ENCODE measurements at places on chromosomes 11 and 22.

GRCh38 chr22:49690454-49690853, 137.2 kb downstream of the BRD1 start:
- DNase-seq: no peak

DNA sequence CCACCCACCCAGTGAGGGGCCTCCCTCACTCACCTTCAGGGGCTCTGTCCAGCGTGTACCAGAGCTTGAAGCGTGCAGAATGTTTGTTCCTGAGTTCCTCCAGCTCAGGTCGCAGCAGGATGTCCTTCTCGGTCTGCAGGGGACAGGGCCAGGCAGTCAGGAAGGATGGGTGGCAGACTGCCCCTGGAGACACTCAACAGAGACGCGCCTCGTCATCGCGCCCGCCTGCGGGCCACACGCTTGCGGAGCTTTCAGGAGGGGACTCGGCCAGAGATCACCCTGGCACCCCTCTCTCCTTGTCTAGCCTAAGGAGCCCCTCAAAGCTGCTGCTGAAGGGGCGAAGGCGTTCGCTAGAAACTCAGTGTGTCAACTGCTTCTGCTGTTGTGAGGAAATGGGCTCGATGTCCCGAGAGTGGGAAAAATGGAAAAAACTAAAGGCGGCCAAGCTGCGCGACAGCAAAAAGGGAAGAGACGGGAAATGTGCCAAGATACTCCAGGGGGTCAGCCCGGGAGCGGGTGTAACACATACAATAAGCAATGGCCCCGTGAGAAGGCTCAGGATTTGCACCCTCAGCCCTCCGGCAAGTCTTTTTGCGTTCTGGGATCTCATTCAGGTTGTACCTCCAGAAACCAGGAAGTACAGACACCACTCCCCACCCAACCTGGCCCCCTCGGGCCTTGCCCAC, 9.2 kb upstream of the POLDIP3 start:
- DNase-seq: no peak

DNA sequence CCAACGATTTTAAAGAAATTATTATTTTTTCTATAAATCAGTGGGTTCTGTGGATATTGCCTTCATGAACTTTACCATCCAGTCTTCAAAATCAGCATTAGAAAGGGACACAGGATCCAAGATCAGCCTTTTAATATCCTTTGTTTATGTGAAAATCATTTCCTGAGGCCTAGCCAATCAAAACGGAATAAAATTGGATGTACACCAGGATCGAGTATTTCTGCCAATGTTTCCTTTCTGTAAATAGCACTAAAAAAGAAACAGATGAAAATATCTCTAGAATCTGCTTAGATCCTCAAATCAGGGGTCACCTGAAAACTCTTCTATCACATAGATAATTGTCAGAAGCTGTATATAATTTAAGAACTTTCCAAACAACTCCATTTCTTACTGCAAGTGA, 1598.5 kb downstream of the LRRC4C start:
- no peak for DNase-seq

DNA sequence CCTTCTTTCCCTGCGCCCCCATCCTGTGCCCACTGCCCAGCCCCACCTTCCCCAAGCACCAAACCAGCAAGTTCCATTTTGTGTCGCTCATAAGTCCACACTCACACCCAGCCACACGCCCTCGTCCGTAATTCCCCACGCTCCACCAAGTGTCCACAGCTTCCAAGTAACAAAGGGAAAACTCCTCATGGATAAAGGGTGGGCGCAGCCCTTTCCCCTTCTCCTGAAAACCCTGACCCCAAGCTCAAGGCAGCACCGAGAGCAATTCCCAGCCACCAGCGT, 458 bp downstream of the FXYD6 start:
- DNase-seq: no peak

GRCh38 chr22:26797910-26798309, 140.5 kb downstream of the MIAT start:
- no peak for DNase-seq

DNA sequence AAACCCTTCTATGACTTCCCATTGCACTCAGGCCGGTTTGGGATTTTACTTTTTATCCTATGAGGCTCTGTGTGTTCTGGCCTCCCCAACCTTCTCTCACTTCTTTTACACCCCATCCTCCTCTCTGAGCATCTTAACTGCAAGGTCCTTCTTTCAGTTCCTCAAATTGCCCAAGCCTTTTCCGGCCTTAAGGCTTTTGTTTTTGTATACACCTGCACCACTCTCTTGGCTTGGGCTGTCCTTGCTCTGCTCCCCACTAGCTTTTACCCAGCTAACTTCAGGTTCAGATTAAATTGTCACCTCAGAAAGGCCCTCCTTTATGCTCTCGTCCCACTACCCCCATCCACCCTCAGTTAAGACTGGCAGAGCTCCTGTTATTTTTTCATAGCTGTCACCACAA, 55.5 kb downstream of the FAM83F start:
- DNase-seq: no peak

DNA sequence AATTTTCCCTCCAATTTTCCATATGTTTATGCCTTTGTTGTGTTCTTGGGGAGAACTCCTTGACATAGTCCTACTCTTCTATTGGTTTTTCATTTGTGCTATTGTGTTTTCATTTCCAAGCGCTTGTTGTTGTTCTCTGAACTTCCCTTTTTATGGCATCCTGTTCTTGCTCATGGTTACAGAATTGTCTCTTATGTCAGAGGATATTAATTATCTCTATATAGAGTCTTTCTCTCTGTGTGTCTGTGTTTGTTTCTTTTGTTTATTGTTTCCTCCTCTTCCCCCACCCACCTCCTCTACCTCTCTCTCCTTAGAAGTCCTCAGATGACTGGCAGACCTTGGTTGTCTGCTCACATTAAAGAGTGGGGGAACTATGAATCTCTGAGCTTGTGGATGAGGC, 69.9 kb downstream of the HORMAD2 start:
- no peak for DNase-seq

- DNase-seq: no peak
These were observed 515.2 kb upstream of the TENM4 start for GRCh38 chr11:79956061-79956460.

DNA sequence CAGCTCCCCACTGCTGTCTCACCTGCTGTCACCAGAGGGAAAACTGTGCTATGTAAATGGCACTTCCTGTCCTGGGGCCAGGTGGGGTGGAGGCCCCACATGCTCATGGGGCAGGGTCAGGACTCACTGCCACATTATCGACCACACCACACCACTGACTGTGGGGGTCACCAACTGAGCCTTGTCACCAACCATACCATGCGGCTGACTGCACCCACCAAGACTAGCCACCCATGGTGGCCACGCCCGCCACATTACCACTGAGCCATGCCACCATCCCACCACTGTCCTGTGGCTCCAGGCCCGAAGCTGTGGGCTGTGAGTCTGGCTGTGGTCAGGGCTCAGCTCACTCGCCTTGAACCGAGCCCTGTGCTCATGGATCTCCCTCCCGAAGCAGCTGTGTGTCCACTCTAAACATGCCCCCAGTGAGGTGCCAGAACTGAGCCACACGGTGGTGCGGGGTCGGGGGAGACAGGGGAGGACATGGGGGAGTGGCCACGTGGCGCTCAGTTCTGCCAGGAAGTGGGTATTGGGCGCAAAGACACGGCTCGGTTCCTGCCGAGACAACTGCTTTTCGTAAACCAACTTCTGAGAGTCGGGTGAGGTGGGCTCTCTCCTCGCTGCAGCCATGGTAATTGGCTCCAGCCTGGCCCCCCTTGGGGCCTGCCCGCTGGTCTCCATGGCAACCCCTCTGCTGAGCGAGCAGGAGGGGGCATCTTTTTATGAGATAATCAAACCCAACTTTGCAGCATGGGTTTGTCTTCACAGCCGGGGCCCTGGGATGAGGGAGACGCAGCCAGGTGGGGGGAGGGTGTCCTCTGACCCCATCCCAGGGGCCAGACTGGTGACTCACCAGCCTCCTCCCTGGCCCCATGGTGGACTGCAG, 23.2 kb downstream of the RTN4R start:
- DNase-seq: no peak

GRCh38 chr11:34773826-34774225, 142.4 kb downstream of the APIP start:
- DNase-seq: no peak

- no peak for DNase-seq
These were observed 28.0 kb downstream of the ZC3H12C start for GRCh38 chr11:110121204-110121603.

GRCh38 chr11:1037506-1038055, 1.1 kb upstream of the MUC6 start:
- no peak for DNase-seq

DNA sequence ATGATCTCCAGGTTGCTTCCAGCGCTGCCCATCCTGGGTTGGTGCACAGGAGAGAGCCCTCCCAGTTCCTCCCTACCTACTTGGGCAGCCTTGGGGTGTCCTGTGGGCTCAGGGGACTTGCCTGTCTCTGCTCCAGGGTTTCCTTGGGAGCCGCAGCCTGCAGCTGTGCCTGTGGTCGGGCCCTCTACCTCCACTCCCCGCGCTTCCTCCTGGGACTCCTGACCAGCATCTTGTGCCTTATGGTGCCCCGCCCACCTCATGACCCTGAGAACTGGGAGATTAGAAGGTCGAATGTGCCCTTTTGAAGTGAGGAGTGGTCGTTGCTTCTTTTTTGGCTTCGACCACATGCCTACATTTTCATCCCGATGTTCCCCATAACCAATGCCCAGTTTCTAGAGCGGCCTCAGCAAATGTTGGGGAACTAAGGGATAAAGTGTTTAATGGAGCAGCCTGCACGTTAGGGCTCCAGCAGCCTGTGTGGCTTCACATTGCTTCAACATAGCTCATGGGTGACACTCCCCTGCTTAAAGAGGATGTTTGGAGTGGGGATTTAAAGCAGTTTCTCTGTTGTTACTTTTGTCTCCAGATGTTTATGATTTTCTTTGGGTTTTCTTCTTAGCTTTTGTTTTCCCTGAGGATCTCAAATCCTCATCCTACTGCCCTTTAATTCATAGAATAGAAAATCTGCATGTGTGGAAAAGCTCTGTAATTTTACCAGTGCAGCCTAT, 248.8 kb downstream of the TBC1D22A start:
- DNase-seq: no peak

DNA sequence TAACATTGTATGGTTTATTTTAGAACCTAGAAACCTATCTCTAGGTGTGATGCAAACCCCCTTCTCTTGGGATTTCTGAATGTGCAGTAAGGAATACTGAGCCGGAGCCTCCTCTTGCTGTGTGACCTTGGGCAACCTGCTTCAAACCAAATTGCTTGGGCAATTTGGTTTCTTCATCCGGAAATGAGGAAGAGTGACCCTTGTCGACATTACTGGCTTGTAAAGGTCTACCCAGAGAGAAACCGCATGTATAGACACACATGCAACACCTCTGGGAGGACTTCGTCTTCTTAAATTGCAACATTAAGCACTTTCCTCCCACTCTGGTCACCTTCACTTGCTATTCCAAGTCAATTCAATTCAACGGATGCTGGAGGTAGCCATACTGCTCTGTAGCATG, 19.6 kb upstream of the TP53I11 start:
- DNase-seq: no peak

- no peak for DNase-seq
These were observed 89.4 kb downstream of the LDLRAD3 start for GRCh38 chr11:36033082-36033751.

- no peak for DNase-seq
These were observed 14.7 kb upstream of the PTS start for GRCh38 chr11:112211536-112211935.

GRCh38 chr22:27844656-27845591, 43.4 kb upstream of the MN1 start:
- no peak for DNase-seq

DNA sequence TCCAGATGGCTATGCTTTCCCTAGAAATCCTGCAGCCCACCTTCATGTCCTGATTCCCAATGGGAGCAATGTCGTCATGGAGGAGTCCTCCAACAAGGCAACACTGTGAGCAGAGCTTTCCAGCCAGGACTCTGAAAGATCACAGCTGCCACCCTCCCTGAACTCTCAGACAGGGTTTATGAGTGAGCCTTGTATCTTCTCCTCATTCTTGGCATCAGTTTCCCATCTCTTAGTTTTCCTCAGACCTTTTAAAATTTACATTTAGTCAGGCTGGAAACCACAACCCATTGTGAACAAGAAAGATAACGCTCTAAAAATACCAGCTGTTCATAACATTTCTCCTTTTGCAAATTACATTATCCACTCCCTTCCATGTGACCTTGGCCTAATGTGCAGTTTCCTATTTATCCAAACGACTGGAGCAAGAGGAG, 15.6 kb upstream of the LYVE1 start:
- no peak for DNase-seq

Data from NCI-H2029 treated with DMSO at 0.1 percent for 48 hours (cell line).